ENCODE measurements at places on chromosomes 11 and 22.

DNA sequence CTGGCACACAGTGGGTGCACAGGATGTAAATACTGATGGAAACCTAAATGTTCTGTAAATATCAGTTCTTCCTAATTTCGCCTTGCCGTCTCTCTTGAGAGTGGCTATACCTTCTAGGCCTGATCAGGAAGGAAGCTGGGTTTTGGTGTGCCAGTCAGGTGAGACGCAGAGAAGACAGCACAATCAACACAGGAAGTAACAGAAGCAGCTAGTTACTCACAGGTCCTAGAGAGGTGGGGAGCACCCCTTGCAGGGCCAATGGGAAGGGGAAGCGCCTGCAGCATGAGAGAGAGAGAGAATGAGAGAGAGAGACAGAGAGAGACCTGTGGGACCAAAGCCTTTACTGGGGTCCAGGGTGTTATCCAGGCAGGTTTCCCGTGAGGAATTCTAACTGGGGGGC lies 80.8 kb downstream of the FBLN1 start:
- no peak for DNase-seq

DNA sequence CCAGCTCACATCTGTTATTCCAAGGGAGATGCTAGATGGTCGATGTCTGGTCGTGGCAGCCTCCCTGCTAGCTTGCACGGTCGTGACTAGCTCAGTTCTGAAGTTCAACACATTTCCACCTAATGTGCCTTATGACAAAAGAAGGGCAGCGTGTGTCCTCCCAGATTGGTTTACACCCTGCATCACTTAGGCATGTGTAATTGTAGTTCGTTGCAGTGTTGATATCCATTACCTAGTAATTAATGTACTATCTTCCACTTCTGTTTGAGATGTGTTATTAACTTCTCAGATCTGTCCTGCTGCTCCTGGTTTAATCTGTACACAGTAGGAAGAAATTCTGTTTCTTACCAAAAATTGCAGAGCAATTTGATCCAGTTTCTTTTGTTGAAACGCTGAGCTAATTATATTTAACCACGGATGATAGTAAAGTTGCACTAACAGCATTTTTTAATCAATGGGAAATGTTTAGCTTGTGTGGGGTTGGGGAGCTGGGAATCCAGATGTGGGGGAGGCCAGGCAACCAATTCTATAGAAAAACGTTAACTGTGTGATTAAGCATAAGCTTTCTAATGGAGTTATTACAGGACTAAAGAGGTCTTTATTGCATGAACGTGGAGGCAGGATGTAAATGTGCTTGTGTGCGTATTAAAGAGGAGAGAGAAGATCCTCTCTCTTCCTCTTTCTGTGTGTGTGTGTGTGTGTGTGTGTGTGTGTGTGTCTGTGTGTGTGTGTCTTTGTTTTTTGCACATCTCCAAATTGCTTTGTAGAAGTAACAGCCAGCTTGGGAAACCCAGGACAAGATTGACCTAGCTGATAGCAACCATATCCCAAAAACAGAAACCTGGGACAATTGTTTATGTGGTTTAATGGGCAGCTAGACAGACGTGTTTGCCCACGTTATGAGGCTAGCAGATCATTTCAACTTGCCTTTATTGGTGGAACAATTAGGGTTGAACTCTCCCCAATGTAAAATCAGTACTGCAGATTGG lies 145.7 kb upstream of the TTC12 start:
- DNase-seq, result no peak

DNA sequence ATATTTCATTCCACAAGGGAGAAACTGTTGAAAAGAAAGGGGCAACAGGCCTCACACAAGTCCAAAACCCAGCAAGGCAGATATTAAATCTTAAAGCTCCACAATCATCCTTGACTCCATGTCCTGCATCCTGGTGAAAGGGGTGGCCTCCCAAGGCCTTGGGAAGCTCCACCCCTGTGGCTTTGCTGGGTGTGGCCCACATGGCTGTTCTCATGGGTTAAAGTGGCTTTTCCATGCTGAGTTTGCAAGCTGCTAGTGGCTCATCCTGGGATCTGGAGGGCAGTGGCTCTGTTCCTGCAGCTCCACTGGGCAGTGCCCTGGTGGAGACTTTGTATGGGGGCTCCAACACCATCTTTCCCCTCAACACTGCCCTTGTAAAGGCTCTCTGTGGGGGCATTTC lies 106.4 kb downstream of the CTNND1 start:
- DNase-seq, result no peak

- no peak for DNase-seq
Observed at GRCh38 chr11:79956061-79956460, 515.2 kb upstream of the TENM4 start.

DNA sequence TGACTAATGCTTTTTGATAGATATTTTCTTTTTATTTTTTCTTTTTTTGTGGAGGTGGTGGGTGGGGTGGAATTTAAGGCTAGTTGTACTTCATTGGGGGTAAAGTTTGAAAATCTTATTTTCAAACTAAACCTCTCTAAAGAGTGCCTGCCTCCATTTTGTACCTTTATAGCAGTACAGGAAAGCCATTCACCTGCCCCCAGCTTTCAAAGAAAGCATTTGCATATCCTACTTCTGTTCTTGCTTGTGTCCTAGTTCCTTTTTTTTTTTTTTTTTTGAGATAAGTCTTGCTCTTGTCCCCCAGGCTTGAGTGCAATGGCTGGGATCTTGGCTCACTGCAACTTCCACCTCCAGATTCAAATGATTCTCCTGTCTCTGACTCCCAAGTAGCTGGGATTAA lies 766.2 kb upstream of the LRRC4C start:
- DNase-seq, result no peak

GRCh38 chr11:87437844-87438223 lies 400.1 kb downstream of the TMEM135 start:
- no peak for DNase-seq

DNA sequence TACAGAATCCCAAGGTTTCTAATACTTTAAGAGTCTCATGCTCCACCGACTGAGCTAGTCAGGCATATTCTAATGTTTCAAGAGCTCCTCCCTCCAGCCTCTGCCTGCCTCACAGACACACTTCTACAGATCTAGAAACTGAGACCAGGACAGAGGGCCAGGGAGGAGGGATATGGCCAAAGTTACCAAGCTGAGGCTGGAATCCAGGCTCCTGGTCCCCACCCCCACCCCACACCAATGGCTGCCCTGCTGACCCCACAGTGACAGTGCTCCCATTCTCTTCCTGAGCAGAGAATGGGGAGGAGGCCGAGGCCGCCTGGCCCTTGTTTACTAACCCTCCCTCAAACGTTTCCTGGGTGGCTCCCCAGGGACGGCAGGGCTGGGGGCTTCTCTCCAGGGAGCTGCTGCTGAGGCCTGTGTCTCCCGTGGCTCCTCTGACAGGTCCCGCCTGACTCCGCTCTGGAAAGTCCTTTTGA lies 2.2 kb downstream of the PLEKHB1 start:
- DNase-seq, result no peak

DNA sequence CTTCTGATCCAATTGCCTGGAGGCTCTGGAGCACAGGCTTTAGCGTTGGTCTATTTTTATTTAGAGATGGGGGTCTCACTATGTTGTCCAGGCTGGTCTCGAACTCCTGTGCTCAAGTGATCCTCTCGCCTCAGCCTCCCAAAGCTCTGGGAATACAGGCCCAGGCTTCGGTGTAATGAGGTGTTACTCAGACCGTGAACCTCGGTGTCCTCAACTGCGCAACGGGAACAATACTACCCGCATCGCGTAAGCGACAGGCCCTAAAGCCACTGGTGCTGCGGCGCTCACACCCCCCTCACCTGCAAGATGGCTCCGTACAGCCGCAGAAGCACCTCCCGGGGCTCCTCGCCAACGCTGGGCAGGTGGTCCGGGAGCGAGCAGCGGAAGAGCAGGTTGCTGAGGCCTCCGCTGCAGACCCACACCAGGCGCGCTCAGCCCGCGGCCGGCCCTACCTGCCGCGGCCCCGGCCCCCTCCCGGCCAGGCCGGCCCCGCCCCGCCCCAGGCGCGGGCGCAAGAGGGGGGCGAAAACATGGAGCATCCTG lies 628 bp downstream of the CHKB start:
- no peak for DNase-seq

DNA sequence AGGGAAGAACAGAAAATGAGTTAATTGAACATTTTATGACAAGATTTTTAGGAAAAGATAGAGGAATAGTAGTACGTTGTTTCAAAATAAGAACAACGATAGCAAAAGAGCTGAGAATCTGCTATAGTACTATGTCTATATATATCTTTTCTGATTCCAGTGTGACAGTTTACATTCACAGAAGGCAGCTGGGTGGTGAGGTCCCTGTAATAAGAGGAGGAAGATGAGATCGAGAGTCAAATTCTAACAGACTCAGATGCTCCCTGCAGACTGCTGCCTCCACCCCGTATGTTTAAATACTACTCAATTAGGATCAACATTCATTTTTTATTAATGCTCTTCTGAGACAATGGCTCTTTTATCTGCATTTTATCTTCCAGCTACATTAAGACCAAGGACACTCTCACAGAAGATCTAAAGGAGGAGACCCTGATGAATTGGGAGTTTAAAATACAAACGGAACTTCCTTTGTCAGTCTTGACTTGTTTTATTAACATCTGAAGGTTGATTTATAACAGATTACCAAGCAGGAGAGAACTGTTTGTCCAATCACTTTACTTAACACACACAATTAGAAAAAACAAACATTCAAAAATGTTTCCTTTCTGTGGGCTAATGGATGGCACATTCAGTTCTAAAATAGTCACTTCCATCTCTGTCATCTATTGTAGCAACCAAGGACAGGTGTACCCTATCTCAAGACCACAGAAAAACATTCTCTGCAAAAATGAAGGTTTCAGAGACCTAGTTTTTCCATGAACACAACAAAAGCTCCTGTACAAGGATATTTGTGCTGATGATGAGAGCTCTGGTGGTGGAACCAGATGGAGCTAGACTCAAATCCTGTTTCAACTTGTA lies 240.2 kb downstream of the CADM1 start:
- no peak for DNase-seq

- no peak for DNase-seq
Observed at GRCh38 chr11:128813729-128814128, 53.4 kb downstream of the KCNJ1 start.

DNA sequence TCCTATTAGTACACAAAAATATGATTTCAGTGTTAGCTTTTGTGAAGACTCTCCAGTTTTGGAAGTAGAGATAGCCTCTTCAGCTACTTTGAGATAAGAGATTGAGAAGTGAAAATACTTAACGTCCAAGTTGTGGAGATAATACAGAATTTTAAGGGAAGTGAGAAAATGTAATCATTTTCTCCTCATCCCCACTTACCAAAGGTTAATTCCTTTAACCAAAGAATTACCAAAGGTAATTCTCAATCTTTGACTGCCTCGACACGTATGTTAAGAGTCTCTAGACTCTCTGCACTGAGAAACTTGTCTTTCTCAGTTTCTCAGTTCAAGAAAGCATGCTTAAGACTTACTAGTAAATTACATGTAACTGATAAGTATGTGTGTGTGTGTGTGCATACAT lies 15.3 kb downstream of the C11orf54 start:
- DNase-seq, result no peak

GRCh38 chr11:134719397-134719796 lies 307.4 kb upstream of the B3GAT1 start:
- no peak for DNase-seq

DNA sequence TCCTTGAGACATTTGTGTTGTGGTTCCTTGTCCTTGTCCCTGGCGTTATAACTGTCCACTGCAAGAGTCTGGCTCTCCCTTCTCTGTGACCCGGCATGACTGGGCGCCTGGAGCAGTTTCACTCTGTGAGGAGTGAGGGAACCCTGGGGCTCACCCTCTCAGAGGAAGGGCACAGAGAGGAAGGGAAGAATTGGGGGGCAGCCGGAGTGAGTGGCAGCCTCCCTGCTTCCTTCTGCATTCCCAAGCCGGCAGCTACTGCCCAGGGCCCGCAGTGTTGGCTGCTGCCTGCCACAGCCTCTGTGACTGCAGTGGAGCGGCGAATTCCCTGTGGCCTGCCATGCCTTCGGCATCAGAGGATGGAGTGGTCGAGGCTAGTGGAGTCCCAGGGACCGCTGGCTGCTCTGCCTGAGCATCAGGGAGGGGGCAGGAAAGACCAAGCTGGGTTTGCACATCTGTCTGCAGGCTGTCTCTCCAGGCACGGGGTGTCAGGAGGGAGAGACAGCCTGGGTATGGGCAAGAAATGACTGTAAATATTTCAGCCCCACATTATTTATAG lies 23.0 kb downstream of the MYBPC3 start:
- no peak for DNase-seq

GRCh38 chr22:26751217-26751616 lies 93.8 kb downstream of the MIAT start:
- no peak for DNase-seq

GRCh38 chr11:83220260-83220659 lies 26.7 kb downstream of the ANKRD42 start:
- no peak for DNase-seq

GRCh38 chr11:29734287-29734686 lies 282.5 kb downstream of the KCNA4 start:
- no peak for DNase-seq

DNA sequence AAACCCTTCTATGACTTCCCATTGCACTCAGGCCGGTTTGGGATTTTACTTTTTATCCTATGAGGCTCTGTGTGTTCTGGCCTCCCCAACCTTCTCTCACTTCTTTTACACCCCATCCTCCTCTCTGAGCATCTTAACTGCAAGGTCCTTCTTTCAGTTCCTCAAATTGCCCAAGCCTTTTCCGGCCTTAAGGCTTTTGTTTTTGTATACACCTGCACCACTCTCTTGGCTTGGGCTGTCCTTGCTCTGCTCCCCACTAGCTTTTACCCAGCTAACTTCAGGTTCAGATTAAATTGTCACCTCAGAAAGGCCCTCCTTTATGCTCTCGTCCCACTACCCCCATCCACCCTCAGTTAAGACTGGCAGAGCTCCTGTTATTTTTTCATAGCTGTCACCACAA lies 55.5 kb downstream of the FAM83F start:
- DNase-seq, result no peak

Data from GDM1 (cell line).